ENCODE measurements at places on chromosomes 12 and 14. TPM values are rescaled to one million over a fixed set of nuclear protein-coding genes. Genes with fewer than 3 reads are reported as not detected.

Gene GARIN6
- total RNA-seq: not detected

Gene KRT6C
- total RNA-seq: not detected

Gene WNT1
- not detected for total RNA-seq

Gene MIP
- not detected for total RNA-seq

Gene PLEKHG3
- not detected for total RNA-seq

Gene GOLGA5
- 50.6 TPM for total RNA-seq

Gene CCDC60
- not detected for total RNA-seq

Gene ABCC9
- not detected for total RNA-seq

Gene CISTR
- total RNA-seq: not detected

Gene MSI1
- not detected for total RNA-seq

Gene ACSS3
- not detected for total RNA-seq

Gene SLC38A4
- total RNA-seq: not detected

Gene IL31
- total RNA-seq: not detected

Gene FAM90A1
- not detected for total RNA-seq

Gene CIROP
- total RNA-seq: not detected

Gene OR6C2
- total RNA-seq: not detected

Data from Karpas-422 (cell line).